ENCODE measurements at places on chromosomes 16 and 17.

- no peak for DNase-seq
These were observed 3.2 kb downstream of the ZNF205 start for GRCh38 chr16:3115561-3115960.

DNA sequence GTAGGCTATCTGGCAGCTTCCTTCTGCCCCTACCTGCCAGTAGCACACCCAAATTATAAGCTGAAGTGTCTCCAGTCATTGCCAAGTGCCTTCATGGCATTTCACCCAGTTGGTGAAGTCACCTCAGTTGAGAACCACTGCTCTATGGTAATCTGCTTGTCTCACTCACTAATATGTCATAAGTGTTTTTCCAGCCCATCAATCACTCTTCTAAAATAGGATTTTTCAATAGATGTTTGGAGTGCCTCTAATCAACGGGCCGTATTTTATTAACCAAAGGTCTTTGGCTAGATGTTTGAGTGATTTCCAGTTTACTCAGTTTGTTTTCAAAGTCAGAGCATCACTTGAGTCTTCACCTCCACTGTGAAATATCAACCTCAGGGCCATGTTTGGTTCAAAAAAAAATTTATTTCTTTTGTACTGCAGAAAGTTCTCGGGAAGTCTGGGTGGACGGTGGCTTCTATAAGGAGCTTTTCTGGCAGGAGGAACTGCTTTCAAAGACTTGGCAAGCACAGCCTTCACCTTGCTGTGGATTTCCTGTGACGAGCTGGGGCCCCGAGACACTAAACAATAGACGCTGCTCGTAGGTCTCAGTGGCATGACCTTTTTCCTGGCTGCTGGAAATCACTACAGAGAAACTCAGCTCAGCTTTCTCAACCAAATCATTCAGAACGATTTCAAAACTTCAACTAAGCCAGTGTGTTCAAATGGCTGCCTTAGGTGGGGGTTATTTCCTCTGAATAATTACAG is 95.2 kb upstream of the FOXF1 start:
- peak; percentile 64 for DNase-seq

DNA sequence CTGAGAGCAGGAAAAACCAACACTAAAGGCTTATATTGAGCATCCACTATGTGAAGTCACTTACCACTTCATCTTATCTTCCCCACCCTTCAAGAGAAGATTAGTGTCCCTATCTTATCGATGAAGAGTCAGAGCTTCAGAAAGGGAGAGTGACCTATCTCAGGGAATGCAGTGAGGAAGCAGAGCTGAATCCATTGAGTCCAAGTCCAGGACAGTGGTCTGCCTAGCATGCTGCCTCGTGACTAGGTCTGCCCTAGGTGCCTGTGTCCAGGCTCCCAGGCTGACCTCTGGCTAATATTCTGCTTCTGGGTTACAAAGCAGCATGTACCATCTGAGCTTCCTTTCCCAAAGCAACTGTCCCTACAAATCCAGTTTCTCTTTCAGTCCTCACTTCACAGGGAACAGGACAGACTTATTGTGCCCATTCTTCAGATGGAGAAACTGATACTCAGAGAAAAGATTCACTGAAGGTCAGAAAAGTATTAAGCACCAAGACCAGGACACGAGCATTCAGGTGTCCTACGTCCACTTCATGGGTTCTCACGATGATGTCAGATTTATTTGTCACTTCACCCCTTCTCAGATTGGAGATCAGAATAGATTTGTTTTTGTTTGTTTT is 13.3 kb upstream of the FZD2 start:
- no peak for DNase-seq

DNA sequence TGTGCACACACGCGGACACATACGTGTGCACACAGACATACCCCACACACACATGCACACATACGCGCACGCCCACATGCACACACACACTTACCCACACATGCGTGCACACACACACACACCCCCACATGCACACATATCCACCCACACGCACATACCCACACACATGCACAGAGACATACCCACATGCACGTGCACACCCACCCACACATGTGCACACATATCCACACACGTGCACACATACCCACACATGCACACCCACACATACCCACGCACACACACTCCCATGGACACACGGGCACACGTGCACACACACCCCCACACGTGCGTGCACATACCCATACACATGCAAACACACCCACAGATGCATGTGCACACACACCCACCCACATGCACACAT is 27.2 kb upstream of the PVALEF start:
- DNase-seq, result no peak

GRCh38 chr16:50037662-50038220 is 12.7 kb downstream of the CNEP1R1 start:
- DNase-seq, result no peak

DNA sequence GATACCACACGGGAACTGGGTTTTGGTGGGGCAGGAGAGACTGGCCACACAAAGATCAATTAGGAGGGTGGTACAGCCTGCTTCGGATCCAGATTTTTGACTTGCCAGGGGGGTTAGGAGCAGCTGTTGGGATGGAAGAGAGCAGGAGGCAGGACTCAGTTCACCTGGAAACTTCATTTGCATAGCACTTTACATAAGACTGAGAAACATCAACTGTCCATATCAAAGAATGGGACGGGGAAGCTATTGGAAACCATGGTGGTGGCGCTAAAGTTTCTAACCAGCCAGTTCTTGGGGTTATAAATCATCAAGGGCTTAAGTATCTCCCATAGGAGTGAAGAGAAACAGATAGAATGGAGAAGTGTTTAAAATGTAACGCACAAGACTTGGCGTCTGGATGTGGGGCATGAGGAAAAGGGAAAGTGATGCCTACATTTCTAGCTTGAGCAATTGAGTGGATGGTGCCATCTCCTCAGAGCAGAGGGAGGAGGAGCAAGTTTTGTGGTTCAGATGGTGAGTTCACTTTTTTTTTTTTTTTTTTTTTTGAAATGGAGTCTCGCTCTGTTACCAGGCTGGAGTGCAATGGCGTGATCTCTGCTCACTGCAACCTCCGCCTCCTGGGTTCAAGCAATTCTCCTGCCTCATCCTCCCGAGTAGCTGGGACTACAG is 6.4 kb upstream of the SRCAP start:
- DNase-seq, result no peak

- no peak for DNase-seq
These were observed 144.7 kb upstream of the CHMP6 start for GRCh38 chr17:80846932-80847331.

Data from pulmonary artery endothelial cell (primary cell).